H54 (cell line): ENCODE measurements at places on chromosomes 3 and 15.

DNA sequence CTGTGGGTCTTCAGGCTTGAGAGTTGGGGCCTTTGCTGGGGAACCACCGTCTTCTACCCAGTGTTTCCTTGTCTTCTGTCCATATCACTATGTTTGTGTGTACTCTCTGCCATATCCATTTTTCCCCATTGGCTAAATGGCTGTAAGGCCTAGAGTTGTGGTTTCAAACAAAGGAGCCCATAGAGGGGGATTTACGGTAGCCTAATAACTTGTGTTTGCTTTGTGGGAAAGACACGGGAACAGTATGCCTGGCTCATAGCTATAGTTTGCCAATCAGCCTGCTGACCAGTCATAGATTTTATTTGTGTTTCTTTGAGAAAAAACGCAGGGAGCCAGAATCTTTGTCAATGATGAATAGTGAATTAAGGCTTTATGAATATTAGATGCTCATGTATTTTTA, 554.8 kb downstream of the NAALADL2 start:
- no peak for DNase-seq

DNA sequence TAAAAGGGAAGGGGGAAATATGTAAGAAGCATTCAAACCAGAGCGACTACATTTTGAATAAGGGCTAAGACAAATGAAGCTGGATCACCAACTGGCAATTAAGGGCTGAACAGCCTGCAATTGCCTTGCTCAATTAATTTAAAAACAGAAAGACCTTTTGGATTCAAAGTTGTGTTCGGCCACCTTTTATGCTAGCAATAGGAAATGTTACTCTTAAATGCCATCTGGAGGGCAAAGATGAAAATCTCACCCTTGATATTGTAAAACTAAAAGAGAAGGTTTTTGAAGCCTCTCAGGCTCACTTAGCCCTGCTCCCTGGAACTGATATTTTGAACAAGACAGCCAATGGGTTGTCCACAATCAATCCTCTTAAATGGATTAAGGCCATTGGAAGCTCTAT, 44.2 kb downstream of the ACAD9 start:
- no peak for DNase-seq

DNA sequence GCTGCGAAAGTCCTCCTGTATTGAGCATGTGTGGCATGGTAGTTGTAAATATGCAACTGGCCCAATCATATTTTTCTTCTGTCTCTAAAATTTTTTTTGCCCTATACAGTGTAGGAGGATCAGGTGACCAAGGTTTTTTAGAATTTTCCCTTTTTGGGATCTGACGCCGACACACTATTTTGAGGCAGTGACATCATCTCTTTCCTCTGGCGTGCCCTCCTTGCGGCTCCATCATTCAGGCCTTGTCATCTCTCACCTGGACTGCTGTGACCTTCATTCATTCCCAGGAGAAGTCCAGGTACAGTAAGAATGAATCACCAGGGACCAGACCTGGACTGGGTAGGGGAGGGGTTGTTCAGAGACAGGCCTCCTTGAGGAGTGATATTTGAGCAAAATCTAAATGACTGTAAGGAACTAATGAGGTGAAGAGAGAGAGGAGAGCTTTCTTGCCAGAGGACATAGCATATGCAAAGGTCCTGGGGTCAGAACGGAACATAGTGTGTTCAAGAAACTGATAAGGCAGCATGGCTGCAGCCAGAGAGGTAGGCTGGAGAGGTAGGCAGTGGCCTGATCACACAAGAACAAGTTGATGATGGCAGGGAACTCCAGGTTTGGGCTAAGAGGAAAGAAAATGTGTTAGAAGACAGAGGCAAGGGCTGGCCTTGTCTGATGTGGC, 38.7 kb downstream of the ARNT2 start:
- DNase-seq: no peak

DNA sequence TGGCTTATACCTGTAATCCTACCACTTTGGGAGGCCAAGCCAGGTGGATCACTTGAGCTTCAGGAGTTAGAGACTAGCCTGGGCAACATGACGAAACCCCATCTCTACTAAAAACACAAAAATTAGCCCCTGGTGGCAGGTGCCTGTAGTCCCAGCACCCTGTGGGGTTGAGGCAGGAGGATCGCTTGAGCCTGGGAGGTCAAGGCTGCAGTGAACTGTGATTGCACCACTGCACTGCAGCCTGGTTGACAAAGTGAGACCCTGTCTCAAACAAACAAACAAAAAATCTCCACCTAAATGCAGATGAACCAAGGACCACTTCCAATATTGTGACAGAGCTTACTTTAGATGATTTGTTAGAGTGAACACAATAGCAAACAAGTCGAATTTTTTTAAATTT, 53.7 kb downstream of the TP53BP1 start:
- DNase-seq: no peak

DNA sequence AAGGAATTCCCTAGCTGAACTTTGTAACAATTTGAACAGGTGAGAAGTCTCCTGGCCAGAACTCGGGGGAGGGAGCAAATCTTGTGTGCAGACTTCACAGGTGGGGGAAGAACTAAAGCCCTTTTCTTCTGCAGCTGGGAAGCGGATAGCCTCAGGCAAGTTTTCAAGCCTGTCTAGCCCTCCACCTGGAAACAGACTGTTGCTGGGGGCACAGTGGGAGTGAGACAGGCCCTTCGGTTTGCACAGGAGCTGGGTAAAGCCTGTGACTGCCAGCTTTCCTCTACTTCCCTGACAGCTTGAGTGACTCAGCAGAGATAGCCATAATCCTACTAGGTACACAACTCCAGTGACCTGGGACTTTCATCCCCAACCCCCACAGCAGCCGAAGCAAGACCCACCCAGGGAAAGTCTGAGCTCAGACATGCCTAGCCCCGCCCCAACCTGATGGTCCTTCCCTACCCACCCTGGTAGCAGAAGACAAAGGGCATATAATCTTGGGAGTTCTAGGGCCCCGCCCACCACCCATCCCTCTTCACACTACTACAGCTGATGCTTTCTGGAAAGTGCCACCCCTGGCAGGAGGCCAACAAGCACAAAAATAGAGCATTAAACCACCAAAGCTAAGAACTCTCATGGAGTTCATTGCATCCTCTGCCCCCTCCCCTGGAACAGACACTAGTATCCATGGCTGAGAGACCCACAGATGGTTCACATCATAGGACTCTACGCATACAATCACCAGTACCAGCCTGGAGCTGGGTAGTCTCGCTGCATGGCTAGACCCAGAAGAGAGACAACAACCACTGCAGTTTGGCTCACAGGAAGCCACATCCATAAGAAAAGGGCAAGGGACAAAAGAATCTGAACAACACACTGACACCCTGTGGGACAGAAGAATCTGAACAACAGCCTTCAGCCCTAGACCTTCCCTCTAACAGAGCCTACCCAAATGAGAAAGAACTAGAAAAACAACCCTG, 479.0 kb downstream of the RAP2B start:
- no peak for DNase-seq
